Uterus (tissue), 4 donors: ENCODE measurements at places on chromosomes 3 and 15. TPM values are rescaled to one million over a fixed set of nuclear protein-coding genes. Genes with fewer than 3 reads are reported as not detected.

GRCh38 chr15:38720893-38721567 is 156.4 kb upstream of the RASGRP1 start:
- DNase-seq, result no peak

Gene PAK6
- 3.3 TPM for total RNA-seq

DNA sequence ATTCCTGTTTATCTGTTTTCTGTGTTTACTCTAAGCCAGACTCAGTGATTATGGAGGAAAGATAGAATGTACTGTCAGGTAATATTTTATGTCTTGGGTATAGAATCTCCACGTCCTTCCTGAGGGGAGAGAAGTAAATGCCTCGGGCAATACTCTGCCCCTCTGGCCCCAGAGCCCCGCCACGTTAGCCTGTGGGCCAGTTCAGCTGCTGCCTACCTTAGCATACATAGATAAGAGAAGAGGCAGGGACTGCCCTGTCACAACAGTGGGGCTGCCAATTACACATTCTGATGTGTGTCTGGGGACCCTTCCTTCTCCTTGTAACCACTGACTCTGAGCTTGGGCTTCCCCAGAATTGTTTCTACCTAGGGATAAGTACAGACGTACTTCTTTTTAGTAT is 347.7 kb upstream of the ATP11B start:
- no peak for DNase-seq

- DNase-seq, result no peak
These were observed 17.7 kb downstream of the FOXB1 start for GRCh38 chr15:60021589-60022378.
